Fibroblast of skin of right biceps (primary cell): ENCODE measurements at places on chromosomes 6 and 20.

DNA sequence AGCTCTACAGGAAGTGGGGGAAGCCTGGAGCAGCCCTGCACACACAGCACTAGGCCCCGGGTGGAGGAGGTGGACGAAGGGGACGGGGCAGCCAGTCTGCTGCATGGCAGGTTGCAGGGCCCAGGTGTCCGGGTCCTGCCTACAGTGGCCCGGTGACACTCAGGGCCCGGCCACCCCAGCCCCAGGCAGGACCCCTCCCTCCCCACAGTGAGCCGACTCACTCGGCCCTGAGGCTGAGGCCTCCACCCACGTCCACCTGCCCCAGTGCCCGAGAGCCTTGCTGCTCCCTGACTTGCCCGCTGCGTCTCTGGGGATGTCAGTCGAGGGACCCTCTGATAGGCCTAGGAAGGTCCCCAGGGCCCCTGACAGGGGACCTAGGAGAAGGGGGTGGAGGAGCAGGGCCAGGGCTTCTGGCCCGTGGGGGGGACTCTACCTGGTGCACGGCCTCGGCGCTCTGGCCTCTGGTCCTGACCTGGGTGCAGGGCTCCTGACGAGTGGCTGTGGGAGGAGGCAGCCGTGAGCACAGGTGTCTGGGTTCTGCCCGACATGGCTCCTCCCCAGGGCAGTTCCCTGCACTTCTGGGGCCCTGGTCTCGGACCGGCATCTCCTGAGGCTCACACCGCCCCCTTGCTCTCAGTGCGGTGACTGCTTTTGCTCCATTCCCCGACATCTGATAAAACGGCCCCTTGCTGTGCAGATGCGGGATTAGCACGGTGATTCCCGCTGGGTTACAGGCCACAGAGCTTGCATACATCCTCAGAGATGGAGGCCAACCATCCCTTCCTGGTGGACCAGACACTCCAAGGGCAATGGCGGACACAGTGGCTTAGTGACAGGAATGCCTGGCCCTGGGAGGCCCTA lies 20.1 kb downstream of the FRMD1 start:
- no peak for DNase-seq

- DNase-seq: no peak
Observed at GRCh38 chr20:13337090-13337784, 116.2 kb downstream of the ISM1 start.

DNA sequence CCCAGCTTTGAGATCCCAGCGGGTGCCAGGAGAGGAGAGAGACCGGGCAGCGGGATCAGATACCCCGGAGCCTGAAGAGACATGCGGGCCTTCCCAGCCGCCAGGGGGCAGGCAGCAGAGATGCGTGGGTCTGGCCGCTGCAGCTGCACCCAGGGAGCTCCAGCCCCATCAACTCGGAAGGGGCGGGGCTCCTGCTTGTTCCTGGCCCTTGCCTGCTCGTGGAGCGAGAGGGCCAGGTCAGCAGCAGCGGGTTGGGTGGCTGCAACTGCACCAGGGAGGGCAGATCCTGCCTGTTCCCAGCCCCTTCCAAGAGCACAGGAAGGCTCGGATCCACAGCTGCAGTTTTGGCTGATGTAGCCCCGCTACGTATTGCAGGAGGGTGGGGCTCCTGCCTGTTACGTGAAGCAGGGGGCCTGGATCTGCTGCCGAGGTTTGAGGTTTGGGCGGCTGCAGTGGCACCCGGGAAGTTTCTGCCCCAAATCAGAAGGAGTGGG lies 532.8 kb downstream of the RFPL4B start:
- DNase-seq: peak; percentile 65

DNA sequence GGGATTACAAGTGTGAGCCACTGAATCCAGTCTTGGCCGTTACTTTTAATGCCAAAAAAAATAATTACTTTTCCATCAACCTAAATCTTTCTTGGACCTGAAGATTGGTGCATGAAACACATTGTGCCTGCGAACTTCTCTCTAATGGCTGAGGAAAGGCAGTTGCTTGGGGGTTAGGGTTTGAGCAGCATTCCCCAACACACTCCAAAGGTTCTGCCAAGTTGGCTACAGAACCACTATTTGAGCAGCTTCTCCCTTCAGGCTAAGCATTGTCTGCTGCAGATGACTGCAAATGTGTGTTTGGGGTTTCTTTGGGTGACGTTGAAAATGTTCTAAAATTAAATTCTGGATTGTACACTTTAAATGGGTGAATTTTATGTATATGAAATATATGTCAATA lies 6.3 kb upstream of the LBP start:
- DNase-seq: no peak

DNA sequence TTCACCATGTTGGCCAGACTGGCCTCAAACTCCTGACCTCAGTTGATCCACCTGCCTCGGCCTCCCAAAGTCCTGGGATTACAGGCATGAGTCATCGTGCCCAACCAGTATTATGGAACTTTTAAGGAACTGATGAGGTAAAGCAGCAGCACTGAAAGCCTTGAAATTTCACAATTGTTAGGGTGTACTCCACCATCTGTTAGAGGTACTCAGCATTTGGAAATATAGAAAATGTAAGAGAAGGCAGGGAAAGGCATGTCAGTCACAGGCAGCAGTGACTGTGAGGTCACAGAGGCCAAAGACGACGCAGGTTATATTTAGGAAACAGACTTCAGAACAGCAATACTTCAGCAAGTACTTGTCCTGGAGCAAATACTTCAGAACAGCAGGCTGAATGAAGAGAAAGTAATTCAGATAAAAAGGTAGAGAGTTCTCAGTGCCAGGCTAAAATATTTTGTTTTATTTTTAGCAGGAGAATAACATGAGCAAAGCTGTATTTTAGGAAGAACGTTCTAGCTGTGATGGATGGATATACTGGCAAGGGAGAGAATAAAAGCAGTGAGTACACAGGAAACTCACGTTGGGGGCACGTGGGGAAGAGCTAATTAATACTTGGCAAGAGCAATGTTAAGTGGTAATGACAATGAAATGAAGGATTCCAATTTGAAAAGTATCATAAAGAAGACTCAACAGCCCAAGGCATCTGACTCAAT lies 67.2 kb downstream of the DTNBP1 start:
- DNase-seq: no peak

DNA sequence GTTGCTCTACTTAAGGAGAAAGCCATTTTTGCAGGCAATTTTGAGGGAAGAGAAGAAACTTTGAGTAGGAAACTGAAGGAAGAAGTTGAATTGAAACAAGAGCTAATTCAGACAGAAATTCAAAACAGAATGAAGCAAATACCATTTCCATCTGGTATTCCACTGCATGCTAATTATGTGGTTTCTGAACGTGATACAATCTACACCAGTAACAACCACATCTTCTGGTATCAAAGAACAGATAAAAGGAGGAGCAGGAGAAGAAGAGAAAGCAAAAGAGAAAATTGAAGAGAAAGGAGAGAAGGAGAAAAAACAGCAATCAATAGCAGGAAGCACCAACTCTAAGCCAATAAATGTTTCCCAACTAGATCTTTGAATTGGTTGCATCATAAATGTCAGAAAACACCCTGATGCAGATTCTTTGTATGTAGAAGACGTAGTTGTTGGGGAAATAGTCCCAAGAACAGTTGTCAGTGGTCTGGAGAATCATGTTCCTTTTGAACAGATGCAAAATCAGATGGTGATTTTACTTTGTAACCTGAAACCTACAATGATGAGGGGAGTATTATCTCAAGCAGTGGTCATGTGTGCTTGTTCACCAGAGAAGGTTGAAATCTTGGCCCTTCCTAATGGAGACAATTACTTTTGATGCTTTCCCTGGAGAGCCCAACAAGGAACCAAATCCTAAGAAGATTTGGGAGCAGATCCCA lies 132.4 kb downstream of the MACROD2 start:
- no peak for DNase-seq

GRCh38 chr6:26243132-26243531 lies 121.9 kb upstream of the BTN3A2 start:
- DNase-seq: no peak

DNA sequence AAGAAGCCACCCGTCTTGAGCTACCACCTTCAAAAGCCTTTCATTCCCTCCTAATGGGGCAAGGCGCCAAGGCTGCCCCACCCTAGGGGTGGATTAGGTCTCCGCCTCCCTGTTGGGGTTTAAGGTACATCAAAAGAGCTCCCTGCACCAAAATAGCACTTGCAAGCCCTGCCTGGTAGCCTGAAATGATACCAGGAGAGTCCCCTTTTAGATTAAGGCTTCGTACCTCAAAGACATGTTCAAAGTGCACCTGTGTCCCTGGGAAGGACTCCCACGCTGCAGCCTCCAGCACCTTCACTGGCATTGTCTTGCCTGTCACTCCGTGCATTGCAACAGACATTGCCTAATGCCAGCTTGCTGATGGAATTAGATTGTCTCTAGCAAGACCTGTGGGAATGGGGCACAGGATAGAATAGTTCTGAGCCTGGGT lies 15.7 kb upstream of the CDKN1A start:
- DNase-seq: no peak

GRCh38 chr6:324116-324728 lies 31.9 kb downstream of the DUSP22 start:
- no peak for DNase-seq

GRCh38 chr20:45581702-45582101 lies 2.6 kb upstream of the WFDC8 start:
- DNase-seq: peak; percentile 2

DNA sequence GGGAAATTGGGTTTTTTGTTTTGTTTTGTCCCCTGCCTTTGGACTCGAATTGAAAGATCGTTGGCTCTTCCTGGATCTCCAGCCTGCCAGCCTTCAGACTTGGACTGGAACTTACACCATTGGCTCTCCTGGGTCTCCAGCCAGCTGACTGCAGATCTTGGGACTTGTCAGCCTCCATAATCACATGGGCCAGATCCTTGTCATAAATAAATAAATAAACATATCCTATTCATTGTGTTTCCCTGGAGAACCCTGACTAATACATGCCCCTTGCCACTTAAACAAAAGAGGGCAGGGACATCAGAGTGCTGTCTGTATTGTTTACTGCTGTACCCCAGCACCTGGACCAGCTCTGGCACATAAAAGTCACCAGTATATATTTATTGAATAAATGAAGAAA lies 101.5 kb downstream of the CAP2 start:
- no peak for DNase-seq

DNA sequence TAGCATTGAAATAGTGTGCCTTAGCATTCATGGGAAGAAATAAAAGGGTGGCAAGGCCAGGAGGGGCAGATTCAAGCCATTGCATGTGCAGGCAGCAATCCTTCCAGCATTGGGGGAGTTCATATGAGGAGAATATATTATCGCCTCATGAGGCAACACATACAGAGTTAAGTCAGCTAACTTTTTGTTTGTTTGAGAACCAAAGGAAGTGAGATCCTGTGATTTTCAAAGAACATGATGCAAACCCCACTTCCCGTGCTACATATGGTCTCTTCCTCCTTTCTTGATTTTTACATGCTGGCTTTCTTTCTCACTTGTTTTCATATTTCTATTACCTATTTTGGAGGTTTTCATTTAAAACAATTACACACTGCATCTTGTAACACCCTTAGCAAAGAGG lies 579.7 kb upstream of the ARID1B start:
- DNase-seq: no peak

GRCh38 chr6:136952714-136953260 lies 30.7 kb downstream of the SLC35D3 start:
- DNase-seq: no peak

DNA sequence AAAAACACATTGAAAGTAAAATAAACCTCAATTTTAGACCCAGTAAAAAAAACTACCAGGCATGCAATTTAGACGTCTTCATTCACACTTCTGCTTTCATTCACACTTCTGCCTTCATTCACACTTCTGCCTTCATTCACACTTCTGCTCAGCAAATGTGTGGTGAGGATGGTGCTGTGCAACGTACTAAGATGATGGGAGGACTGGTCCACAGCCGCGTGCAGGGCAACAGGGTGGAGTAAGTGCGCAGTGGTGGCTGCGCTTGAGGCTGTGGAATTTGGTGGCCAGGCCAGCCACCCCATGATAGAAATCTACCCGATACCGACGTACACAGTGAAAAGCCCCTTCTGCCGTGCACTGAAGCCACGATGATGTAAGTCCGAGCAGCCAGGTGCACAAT lies 114.3 kb upstream of the CD93 start:
- DNase-seq: no peak

DNA sequence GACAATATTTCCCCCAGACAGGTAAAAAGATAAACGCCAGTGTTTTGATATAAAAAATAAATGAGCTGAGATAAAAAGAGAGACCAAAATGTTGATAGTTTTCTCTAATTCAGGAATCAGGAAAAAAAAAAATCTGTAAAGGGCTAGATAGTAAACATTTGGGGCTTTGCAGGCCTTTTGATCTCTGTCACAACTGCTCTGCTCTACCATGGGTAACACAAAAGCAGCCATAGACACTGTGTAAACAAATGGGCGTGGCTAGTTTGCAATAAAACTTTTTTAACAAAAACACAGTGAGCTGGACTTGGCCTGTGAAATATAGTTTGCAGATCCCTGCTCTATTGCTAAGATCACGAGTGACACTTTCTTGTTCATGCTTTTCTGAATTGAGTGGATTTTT lies 219.1 kb upstream of the STXBP5 start:
- DNase-seq: no peak

DNA sequence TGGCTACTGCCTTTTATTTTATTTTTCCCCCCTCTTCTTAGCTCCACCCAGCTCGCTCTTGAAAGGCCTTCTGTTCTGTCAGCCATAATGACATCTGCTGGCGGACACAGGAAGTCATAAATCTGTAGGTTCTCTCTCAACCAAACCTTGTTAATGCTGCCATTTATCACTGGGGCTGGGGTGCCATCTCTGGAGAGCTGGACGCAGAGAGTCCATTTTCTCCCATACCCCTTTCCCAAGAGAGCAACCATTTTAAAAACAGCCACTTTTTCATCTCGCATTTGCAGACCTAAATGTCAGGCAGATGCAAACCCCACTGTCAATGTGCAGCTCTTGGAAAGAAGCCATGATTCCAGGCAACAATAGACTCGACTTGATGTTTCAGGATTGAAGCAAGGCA lies 13.0 kb upstream of the TSHZ2 start:
- peak; percentile 62 for DNase-seq

DNA sequence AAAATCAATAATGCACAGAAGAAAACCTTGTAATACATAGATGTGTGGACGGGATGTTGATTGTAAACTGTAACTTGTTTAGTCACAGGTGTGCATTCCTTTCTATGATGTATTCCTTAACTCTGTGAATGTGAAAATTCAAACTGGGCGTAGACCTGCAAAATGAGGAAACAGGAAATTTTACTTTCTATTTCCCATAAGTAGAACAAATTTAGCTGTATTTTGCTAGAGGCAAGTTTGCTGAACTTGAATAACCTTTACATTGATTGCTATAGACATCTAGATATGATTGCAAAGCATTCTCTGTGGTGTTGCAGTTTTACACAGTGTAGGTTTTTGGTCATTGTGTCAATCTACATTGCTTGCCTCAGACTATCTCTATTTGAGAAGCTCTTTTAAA lies 368.4 kb upstream of the MAN1A1 start:
- DNase-seq: no peak
